ENCODE measurements at places on chromosomes 3 and 15. TPM values are rescaled to one million over a fixed set of nuclear protein-coding genes. Genes with fewer than 3 reads are reported as not detected.

GRCh38 chr3:102909904-102910303 lies 475.1 kb downstream of the ZPLD1 start:
- no peak overlapping the region for H3K27ac ChIP-seq
- no peak for DNase-seq
- H3K4me3 ChIP-seq = no peak overlapping the region
- no peaks in the 10 kb centered on the region for H3K27me3 ChIP-seq
- no peaks in the 10 kb centered on the region for H3K36me3 ChIP-seq

- H3K36me3 ChIP-seq = no peaks in the 10 kb centered on the region
- H3K4me1 ChIP-seq = no peaks in the 10 kb centered on the region
Measured at GRCh38 chr3:138938877-138939560, 7.9 kb downstream of the FOXL2 start.

DNA sequence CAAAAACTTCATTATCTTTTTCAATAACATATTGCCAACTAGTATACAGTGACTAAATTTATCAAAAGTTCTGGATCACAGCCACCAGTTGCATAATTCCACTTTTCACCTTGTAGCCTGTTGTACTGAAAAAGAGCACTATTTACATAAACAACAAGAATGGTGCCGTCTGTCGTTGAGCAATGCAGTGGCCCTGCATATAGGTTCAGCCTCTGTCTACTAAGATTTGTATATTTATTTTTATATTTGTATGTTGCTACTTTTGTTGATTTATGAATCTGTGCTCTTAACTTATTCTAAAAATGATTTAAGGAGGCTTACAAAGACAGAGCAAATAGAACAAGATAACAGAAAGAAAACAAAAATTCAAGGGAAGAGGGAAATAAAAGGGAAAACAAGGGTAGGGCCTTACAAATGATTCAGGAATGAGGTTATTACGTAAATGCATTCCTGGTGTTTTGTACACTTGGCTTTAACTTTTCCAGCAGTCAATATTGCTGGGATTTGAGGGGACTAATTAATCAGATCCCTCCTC lies 257.6 kb upstream of the STT3B start:
- H3K36me3 ChIP-seq = no peaks in the 10 kb centered on the region
- H3K27ac ChIP-seq = no peak overlapping the region
- DNase-seq = peak; percentile 52
- no peaks in the 10 kb centered on the region for H3K27me3 ChIP-seq

Gene AMOTL2
- total RNA-seq = 122 TPM

Gene SLC28A1
- total RNA-seq = not detected

Gene SLC22A14
- total RNA-seq = not detected

Data from lung (tissue), 17 donors.